ENCODE measurements at places on chromosomes 16 and 17. TPM values are rescaled to one million over a fixed set of nuclear protein-coding genes. Genes with fewer than 3 reads are reported as not detected.

Gene CA7
- 12.1 TPM for polyA plus RNA-seq

DNA sequence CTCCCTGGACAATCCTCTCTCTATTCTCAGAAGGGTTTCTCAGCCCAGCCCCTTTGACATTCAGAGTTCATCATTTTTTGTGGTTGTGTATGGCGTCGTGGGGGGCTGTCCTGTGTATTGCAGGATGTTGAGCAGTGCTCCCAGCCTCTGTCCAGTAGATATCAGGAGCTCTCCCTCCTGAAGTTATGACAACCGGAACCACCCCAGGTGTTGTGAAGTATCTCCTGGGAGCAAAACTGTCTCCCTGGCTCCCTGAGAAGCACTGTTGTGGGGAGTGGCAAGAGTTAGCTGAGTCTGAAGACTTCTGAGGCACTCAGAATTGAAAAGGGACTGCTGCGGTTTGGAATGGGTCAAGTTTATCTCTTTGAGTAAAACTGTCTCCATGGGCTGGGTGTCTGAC is 55.9 kb upstream of the MGAT5B start:
- no peak for DNase-seq
- no peak overlapping the region for H3K27ac ChIP-seq
- H3K4me1 ChIP-seq, result no peaks in the 10 kb centered on the region
- H3K27me3 ChIP-seq, result no peaks in the 10 kb centered on the region
- no peak overlapping the region for H3K4me3 ChIP-seq
- H3K36me3 ChIP-seq, result no peaks in the 10 kb centered on the region

GRCh38 chr17:28947639-28948038 is 3.7 kb downstream of the PHF12 start:
- H3K4me3 ChIP-seq, result no peak overlapping the region
- no peaks in the 10 kb centered on the region for H3K27me3 ChIP-seq
- peaks cover 13% of the 10 kb centered on the region for H3K36me3 ChIP-seq

Gene RNF166
- polyA plus RNA-seq, result 13.3 TPM

Gene B9D1
- polyA plus RNA-seq, result 19.8 TPM

Gene CD300H
- polyA plus RNA-seq, result 0.15 TPM

DNA sequence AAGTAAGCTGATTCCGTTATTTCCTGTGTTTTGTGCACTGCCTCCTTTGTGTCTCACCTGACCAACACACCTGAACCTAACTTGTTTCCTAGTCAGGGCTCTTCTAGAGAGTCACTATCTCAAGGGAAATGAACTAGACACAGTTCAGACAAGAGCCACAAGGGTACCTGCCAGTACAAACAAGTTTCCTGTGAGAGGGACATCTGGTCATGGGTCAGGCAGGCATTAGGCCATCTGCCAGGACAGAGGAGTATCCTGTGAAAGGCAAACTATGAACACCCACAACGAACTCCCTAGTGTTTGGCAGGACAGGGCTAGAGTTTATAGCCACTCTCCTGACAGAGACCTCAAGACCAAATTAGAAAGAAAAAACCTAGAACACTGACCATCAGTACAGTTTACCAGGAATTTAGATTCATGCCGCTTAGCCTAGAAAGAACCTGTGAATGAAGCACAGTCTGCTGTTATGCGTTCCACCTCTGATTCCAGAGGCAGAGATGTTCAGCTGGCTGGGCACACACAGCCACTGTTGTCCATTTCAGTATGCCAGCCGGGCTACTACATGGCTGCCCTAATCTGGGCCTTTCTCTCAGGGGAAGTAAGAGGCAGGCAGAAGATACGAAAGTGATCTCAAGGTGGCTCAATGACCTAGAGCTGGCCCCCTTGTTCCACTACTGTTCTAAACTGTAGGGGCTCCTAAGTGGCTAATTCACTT is 20.7 kb upstream of the GLG1 start:
- H3K36me3 ChIP-seq, result peaks cover 80% of the 10 kb centered on the region
- no peak for DNase-seq
- H3K27ac ChIP-seq, result no peak overlapping the region

Gene RNF227
- polyA plus RNA-seq, result 3.7 TPM

Gene PYY
- 36.2 TPM for polyA plus RNA-seq

Data from large intestine (tissue), 12 donors.